ENCODE measurements at places on chromosomes 12 and 14.

- DNase-seq = peak; percentile 33
These were observed at the start of gene TNFAIP2 for GRCh38 chr14:103122947-103123633. Gene TNFAIP2, plus strand, starts transcription at chr14:103123461. Its CDS starts 2,997 bp downstream, at chr14:103126458.

DNA sequence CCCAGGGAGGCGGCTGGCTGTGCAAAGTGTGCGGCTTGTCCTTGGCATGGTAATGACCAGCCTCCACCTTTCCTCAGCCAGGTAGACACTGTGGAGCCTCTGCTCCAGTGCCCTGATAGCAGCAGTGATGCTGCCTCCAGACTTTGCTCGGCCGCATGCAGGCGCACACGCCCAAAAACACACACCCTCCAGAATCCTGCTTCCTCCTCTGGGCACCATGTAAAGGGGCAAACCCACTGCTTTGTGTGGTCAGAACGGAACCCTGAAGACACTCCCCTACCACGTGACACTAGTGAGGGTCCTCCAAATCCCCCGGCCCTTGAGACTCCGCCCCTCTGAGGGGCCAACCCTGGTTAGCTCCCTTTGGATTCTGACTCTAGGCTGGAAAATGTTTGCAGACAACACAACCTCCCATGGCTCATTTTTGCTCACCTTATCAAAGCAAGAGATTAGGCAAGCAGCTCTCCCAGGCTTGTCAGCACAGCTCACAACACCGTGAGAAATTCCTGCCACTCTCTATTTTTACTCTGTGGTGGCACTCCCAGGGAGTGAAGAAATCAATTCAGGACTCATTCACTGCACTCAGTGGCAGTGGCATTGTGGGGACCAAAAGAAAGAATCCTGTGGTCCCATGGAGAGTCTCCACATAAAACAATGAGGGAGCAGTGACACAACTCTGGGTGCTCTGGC, 4.5 kb downstream of the KRT77 start:
- no peak for DNase-seq

- DNase-seq = peak; percentile 71
These were observed 74.3 kb downstream of the SUSD6 start for GRCh38 chr14:69685716-69686115.

DNA sequence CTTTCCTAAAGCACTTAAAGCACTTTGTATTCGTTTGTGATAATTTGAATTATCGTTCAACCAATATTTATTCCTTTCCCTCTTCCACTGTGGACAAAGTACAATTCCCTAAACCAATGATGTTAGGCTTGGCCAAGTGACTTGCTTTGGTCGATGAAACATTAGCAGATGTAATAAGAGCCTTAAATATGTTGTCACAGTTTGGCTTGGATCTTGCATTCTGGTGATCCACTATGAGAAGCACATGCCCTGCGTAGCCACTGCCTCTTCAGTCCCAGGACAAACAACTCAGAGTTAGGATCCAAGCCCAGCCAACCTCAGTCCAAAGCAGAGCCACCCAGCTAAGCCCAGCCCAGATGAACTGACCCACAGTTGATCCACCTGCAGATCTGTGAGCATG, 8.4 kb upstream of the C12orf75 start:
- DNase-seq = peak; percentile 79

DNA sequence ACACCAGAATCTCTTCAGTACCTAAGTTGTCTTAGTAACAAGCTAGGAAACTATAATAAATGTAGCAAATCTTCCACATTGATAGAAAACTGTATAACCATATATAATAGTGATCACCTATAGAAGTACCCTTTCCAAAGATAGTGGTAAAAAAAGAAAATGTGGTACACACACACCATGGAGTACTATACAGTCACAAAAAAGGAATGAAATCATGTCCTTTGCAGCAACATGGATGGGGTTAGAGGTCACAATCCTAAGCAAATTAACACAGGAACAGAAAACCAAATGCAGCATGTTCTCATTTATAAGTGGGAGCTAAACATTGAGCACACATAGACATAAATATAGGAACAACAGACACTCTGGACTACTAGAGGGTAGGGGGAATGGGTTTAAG, 90.5 kb downstream of the SLC25A21 start:
- DNase-seq = no peak

- peak; percentile 76 for DNase-seq
These were observed 4.2 kb downstream of the RDH5 start for GRCh38 chr12:55724226-55724939.

DNA sequence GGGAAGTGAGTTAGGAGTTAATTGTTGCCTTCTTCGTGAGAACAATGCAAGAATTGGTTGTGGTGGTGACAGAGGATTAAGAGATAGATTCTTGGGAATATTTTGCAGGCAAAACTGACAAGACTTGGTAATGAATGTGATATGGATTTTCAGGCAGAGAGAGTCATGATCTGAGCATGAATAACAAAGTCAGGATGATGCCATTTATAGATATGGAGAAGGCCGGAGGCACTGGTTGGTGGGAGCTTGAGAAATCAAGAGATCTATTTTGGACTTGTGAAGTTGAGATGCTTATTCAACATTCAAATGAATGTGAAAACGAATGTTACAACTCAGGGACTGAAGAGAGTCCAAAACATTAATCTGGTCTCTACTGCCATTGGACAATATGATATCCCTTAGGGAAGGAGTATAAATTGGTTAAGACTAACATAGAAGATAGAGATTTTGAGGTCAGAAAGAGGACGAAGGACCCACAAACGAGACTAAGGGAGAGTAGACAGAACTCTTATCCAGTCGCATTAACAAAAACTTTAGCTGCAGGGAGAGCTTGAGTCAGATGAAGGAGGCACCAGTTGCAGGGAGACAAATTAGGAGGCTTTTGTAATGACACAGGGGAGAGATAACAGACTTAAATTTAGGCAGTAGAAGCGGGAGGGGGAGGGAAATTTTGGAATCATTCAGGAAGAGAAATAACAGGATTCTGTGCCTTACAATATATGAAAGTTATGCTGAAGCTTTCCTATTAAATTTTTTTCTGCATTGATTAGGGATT, 1090.6 kb downstream of the GALC start:
- DNase-seq = peak; percentile 30

GRCh38 chr14:103890821-103891666, 37.2 kb upstream of the TDRD9 start:
- DNase-seq = no peak

DNA sequence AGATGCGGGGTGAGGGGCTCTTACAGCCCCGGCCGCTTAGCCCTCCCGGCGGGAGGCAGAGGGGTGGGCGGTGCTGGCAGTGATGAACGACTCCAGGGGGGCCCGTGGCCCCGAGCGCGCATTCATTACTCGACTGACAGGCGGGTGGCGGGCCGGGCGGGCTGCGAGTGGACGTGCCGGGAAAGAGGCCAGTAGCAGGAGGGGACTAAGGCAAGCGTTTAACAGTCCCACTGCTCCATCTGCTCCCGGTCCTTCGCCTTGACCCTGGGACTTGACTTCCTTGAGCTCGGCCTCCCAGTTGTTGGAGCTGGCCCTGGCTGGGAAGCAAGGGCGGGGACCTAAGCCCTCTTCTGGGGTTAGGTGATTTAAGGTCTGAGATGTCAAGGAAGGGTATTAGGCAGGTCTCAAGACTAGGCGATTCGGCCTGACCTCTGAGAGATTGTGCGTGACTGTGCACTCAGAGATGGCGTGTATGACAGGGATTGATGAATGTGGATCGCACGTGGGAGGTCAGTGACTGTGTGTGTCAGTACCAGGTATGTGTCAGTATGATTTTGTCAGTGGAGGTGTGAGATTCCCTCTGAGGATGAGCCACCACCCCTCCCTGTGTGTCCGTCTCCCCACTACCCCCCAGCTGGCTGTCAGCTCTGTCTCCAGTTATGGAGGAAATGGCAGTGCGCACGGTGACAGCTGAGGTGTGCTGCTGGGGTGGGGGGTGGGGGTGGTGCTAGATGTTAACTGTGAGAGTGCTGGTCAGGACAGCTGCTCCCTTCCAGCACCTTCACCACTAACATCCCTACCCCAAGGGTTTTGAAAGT, 3.6 kb upstream of the DNAJC22 start:
- no peak for DNase-seq

DNA sequence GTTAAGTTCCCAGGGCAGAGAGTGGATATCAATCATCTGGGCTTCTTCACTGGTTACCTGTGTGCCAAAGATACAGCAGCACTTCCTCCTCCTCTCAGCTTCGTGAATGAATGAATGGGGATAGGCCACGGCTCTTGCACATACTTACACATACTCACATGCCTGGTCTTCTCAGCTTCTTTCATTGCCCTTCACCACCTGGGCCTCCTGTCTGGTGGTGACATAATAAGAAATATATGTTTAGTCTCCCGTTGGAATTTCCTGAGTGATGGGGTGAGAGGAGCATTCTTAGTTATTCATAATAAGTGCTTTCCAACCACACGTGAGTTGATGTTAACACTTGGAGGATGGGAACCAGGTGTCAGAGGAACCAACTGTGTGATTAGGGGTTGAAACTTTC, 268.1 kb upstream of the RMST start:
- no peak for DNase-seq

DNA sequence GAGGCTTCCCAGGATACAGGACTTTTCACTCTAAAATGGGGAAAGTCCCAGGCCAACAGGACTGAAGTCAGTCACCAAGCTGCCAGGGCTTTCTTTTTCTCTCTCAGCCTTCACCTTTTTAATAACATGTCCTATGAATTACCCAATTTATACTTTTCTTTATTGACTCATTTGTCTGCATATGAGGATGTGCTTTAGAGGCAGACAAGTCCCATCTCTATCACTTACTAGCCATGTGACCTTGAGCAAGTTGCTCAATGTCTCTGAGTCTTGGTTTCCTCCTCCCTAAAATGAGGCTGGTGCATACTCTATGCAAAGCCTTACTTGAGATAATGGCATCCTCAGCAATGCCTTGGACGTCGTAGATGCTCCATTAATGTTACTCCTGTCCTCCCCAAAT, 98.1 kb upstream of the TMPO start:
- DNase-seq = no peak

DNA sequence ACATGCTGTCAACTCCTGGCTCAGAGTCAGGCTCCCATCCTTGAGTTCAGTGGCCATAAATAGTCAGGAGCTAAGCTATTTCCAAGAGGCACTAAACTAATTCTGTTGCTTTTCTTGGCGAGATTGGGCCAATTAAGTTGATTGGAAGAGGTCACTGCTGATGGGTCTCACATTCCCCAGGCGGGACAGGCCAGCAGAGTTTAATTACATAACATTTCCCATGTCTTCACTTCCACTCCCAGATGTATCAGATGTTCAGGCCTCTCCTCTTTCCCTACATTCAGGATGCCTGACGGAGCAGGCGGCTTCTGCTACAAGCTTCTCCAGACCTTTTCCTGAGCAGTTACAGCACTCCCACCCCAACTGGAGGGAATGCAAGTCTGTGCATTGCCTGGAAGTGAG, 5.3 kb downstream of the NTF3 start:
- no peak for DNase-seq

DNA sequence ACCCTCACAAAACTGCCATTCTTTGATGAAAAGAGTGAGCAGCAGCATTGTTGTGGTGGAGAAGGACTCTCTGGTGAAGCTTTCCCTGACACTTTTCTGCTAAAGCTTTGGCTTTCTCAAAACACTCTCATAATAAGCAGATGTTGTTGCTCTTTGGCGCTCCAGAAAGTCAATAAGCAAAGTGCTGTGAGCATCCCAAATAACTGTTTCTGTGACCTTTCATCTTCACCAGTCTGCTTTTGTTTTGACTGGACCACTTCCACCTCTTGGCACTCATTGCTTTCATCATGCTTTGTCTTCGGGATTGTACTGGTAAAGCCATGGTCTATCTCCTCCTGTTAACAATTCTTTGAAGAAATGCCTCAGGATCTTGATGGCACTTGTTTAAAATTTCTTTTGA, 424.7 kb upstream of the TMPO start:
- no peak for DNase-seq

DNA sequence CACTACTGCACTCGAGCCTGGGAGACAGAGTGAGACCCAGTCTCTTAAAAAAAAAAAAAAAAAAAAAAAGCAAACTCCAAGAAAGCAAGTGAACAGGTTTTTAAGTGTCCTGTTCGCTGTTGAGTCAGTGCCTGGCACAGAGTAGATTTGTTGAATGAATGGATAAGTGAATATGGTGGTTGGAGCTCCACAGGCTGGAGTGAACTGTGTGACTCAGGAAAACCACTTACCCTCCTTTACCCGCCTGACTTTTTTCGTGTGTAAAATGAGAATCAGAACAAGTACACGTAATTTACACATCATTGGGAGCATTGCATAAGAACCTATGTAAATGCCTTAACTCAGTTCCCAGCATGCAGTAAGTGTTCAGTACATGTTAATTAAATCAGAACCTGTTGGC, 24.0 kb upstream of the ESRRB start:
- DNase-seq = no peak

- DNase-seq = peak; percentile 97
These were observed at the start of gene C1R for GRCh38 chr12:7092229-7092985. Gene C1R, minus strand, starts transcription at chr12:7092445. Its CDS starts 57 bp downstream, at chr12:7092388.

All from fibroblast of the aortic adventitia (primary cell).